ENCODE measurements at places on chromosomes 6 and 20.

- DNase-seq = no peak
Observed at GRCh38 chr6:1163501-1163900, 148.4 kb upstream of the FOXQ1 start.

DNA sequence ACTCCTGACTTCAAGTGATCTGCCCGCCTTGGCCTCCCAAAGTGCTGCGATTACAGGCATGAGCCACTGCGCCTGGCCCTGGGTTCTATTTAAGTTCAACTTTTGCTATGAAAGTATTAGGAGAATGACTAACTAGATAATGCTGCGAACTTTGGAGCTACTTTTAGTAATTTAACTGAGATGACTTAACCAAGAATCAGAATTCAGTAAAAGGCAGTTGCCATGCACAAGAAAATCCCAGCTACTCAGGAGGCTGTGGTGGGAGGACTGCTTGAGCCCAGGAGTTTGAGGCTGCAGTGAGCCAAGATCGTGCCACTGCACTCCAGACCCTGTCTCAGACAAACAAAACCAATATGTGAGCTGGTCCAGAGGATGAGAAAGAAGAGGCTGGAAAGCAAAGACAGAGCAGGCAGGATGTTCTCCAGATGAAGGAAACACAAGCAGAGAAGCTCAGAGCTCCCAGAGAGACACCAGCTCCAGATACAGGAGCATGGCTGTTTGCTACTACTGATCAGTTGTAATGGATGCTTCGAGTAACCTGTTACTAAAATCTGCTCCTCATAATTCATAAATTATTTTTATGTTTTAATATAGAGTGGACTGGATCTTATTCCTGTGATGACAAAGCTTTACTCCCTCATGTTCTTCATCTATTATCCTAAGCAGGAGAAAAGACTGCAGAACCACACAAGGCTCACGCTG, 23.9 kb downstream of the ZNF217 start:
- DNase-seq = no peak

GRCh38 chr6:98634569-98634968, 199.8 kb upstream of the POU3F2 start:
- no peak for DNase-seq

- no peak for DNase-seq
Observed at GRCh38 chr6:37306624-37307222, 47.1 kb upstream of the RNF8 start.

GRCh38 chr20:10665027-10665561, 8.7 kb downstream of the JAG1 start:
- DNase-seq = no peak

- DNase-seq = peak; percentile 69
Observed at GRCh38 chr20:35699127-35699956, at the start of the genes NFS1 and ROMO1. NFS1 (minus strand) TSS chr20:35699352; CDS start chr20:35699288, 64 bp downstream. ROMO1 (plus strand) TSS chr20:35699405; CDS start chr20:35699633, 228 bp downstream.

- DNase-seq = no peak
Observed at GRCh38 chr6:90574610-90575009, 12.3 kb downstream of the MAP3K7 start.

GRCh38 chr6:161133963-161134362, 139.9 kb downstream of the AGPAT4 start:
- DNase-seq = no peak

- no peak for DNase-seq
Observed at GRCh38 chr20:41049451-41049850, 20.8 kb downstream of the TOP1 start.

DNA sequence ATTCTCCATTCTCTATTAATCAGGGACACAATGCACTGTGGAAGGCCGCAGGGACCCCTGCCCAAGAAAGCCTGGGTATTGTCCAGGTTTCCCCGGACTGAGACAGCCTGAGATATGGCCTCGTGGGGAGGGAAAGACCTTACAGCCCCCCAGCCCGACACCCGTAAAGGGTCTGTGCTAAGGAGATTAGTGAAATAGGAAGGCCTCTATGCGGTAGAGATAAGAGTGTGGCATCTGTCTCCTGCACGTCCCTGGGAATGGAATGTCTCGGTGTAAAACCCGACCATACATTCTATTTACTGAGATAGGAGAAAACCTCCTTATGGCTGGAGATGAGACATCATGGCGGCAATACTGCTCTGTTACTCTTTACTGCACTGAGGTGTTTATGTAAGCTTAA, 15.7 kb upstream of the EIF2S2 start:
- no peak for DNase-seq

DNA sequence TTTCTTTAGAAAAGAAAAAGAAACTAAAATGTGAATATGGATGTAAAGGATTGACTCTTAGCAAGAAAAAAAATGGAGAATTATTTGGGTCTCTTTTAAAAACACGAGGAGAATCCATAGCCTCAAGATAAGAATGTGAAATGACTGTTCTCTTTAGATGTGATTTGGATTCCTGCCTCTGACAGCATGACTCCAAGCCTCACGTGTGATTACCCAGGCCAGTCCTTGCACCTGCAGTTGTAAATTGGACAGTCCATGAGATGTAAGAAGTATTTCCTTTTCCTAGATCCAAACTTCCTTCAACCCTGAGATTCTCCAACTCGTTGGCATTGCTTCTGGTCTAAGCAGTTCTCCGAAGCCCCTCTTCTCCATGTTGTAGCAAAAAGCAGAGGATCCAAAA, 31.9 kb downstream of the SLC2A12 start:
- DNase-seq = no peak

GRCh38 chr6:7479801-7480266, 61.6 kb upstream of the DSP start:
- no peak for DNase-seq

- DNase-seq = no peak
Observed at GRCh38 chr6:144574796-144575195, 289.7 kb downstream of the UTRN start.

- no peak for DNase-seq
Observed at GRCh38 chr6:18451756-18452155, 64.6 kb downstream of the RNF144B start.

GRCh38 chr6:35496841-35497570, at the start of gene TEAD3:
TEAD3 (minus strand) TSS chr6:35497079.
- DNase-seq = peak; percentile 45
